ENCODE measurements at places on chromosomes 5 and 9.

GRCh38 chr9:135479469-135480052 lies at the start of gene PPP1R26:
PPP1R26 (plus strand) TSS chr9:135479782; CDS start chr9:135484511, 4,729 bp downstream.
- DNase-seq, result peak; percentile 45

DNA sequence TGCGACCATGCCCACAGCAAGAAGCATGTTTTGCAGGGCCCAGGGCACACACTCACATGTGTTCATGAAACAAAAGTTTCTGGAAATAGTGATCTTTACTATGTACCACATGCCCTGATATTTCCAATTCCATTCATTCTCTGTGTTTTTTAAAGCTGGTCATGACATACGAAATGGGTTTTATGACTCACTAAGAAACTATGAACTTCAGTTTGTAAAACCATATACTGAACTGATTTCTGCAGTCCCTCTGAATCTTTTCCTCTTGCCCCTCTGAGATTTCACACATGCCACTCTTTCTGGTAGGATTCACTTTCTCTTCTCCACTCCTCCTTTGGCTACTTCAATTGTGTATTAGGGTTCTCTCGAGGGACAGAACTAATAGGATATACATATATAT lies 416.1 kb upstream of the TRPC7 start:
- no peak for DNase-seq

GRCh38 chr9:124134526-124134925 lies 123.0 kb downstream of the LHX2 start:
- no peak for DNase-seq

DNA sequence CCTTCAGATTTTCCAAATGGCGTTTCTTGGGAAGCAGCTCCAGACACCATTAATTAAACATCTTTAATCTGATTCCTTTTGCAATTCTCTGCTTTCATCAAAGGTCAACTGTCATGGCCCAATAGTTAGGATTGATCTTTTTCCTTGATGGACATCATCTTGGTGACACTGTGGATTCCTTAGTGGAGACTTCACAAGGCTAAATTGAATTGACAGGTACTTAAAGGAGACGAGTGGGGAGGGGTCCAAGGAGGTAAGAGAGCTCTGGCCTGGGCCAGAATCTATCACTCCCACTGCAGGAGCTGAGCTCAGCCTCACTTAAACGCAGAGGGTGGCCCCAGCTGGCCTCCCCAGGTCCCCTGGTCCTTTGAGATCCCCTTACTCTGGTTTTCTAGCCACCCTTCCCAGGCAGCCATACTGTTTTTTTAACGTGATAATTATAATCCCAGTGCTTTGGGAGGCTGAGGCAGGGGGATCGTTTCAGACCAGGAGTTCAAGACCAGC lies 9.9 kb upstream of the HMCN2 start:
- DNase-seq, result no peak

- no peak for DNase-seq
Observed at GRCh38 chr5:180112181-180112861, 40.8 kb upstream of the RNF130 start.

GRCh38 chr9:85401998-85402397 lies 339.8 kb downstream of the AGTPBP1 start:
- no peak for DNase-seq

DNA sequence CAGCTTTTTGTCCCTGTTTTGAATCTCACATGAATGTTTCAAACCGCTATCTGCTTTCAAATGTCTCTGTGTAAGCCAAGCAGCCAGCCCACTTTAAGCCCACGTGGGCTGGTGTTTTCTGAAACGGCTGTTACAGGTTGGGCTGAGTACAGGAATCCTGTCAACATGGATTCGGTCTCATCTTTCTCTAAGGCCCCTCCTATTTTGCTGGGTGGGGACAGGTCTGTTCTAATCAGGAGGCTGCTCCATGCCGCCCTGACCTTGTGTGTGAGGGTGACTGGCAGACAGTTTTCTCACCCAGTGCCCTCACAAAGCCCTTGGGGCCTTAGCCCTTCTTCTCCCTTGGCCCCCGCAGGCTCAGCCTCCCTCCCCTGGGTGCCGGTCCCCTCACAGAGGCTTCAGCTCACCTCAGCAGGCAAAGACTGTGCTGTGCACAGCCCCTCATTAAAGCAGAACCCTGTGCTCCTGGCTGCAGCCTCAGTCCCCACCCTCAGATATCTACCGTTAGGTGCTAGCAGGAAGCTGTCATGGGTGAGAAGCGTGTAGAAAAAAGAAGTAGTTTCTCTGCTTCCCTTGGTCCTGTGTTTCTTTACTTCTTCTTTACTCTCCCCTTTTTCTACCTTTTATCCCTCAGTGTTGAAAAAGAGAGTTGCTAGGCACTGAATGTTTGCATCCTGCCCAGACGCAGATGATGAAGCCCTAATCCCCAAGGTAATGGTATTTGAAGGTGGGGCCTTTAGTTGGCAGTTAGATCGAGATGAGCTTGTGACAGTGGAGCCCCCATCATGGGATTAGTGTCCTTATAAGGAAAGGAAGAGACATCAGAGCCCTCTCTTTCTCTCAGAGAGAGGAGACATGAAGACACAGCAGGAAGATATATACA lies 205.7 kb downstream of the ADAMTS12 start:
- no peak for DNase-seq

All from NCI-H460 (cell line).